ENCODE measurements at places on chromosomes 3 and 15.

GRCh38 chr3:58071480-58071971 is 63.3 kb downstream of the FLNB start:
- no peak for DNase-seq

- DNase-seq, result no peak
Observed at GRCh38 chr15:29259233-29259632, 10.4 kb downstream of the NSMCE3 start.

- DNase-seq, result no peak
Observed at GRCh38 chr15:80188251-80188650, 35.5 kb downstream of the FAH start.

GRCh38 chr15:56866803-56867202 is 51.6 kb upstream of the TCF12 start:
- DNase-seq, result no peak

- no peak for DNase-seq
Observed at GRCh38 chr15:58038426-58039078, 27.0 kb downstream of the ALDH1A2 start.

DNA sequence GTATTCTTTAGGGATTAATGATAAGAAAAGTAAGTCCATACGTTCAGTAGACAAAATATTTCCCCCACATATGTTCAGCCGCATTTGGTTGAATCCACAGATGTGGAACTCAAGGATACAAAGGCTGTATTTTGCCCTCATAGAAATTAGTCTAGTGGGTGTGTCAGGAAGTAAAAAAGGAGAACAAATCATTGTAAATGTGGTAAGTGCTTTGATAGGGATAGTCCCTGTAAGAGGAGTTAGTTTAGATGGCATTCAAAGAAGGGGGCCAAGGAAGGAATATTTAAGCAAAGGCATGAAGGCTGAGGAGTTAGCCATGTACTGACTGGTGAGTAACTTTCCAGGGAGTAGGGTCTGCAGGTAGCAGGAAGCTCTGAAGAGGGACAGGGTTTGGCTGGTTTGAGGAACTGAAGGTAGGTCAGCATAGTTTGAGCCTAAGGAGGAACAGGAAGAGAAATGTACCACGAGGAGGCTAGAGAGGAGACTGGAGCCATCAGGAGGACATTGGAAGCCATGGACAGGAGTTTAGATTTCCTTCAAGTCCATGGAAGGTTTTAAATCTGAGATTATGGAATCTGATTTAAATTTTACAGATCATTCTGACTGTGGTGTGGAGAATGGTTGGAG is 98.8 kb downstream of the MME start:
- DNase-seq, result no peak

- DNase-seq, result no peak
Observed at GRCh38 chr3:185896636-185897035, 41.2 kb downstream of the TRA2B start.

GRCh38 chr3:185328324-185329004 is 34.5 kb upstream of the MAP3K13 start:
- DNase-seq, result no peak

- no peak for DNase-seq
Observed at GRCh38 chr3:65284961-65285360, 597.2 kb upstream of the ADAMTS9 start.

- no peak for DNase-seq
Observed at GRCh38 chr15:100880139-100880896, 687 bp downstream of the ALDH1A3 start.

GRCh38 chr3:178083906-178084866 is 452.1 kb upstream of the KCNMB2 start:
- DNase-seq, result no peak

DNA sequence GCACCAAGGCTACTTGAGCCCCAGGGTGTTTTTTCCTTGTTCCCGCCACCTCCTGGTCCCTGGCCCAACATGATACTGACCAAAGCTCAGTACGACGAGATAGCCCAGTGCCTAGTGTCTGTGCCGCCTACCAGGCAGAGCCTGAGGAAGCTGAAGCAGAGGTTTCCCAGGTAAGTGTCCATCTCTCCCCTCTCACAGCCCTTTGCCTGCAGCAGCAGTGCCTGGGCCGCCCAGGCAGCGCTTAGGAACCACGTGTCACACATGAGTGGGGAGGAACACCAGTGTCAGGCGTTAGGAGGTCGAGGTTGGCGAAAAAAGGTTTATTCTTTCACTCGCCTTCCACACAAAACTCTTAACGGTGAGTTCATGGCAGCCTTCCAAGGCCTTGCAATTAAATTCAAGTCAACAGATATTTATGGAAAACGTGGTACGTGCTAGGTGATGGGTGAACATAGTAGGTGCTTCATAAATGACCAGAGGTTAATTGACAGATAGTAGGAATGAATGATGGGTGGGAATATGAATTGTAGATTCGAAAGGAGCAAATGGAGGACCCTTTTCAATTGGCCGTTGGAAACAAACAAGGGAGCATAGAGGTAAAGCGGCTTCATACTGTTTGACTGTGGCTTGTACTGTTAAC is 486 bp downstream of the CDIN1 start:
- DNase-seq, result no peak

GRCh38 chr3:196985298-196985697 is 16.7 kb upstream of the PIGZ start:
- no peak for DNase-seq

- no peak for DNase-seq
Observed at GRCh38 chr3:106824856-106825255, 552.4 kb upstream of the CCDC54 start.

DNA sequence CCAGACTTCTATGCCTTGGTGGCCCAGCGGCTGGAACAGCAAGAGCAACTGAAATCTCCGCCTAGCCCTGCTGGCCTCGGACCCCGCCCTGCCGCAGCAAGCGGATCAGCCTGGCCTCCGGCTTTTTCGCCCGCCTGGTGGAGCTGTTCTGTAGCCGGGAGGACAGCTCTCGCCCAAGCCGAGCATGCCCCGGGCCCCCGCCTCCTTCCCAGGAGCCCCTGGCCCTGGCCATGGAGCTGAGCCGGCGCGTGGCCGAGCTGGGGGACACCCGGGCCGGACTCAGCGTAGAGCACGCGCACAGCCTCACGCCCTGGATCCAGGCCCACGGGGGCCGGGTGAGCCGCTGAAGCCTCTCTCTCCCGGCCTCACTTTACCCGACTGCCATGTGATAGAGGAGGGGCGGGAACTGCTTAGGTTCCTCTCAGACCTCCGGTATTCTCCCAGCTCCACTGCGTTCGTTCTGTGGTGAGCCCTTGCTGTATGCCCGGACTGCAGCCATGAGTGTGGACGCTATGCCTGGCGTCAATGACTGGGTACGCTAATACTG is 24.1 kb upstream of the MRPL3 start:
- DNase-seq, result no peak

Data from central memory CD4-positive, alpha-beta T cell (primary cell).